Smooth muscle cell of bladder (primary cell): ENCODE measurements at places on chromosomes 2 and 18. TPM values are rescaled to one million over a fixed set of nuclear protein-coding genes. Genes with fewer than 3 reads are reported as not detected.

Gene STAM2
- total RNA-seq = 31.3 and 38.2 TPM in 2 replicates

Gene CDK5R2
- total RNA-seq = under 0.01 TPM in 1 of 2 replicates, not detected in the other

Gene IL36G
- total RNA-seq = not detected in 2 replicates

Gene MOGAT1
- total RNA-seq = not detected in 2 replicates

Gene TRAK2
- 32.4 and 36.8 TPM in 2 replicates for total RNA-seq

Gene RAB27B
- total RNA-seq = 23.0 and 30.2 TPM in 2 replicates

Gene PDIA6
- total RNA-seq = 485 and 629 TPM in 2 replicates

Gene EXOC6B
- total RNA-seq = 21.2 and 26.7 TPM in 2 replicates

Gene IL18R1
- total RNA-seq = 0.85 and 1.5 TPM in 2 replicates

Gene MBP
- total RNA-seq = 13.2 and 43.8 TPM in 2 replicates

Gene COLEC12
- total RNA-seq = 29.0 and 79.5 TPM in 2 replicates

Gene ACTR3
- total RNA-seq = 143 and 198 TPM in 2 replicates

Gene IL1F10
- total RNA-seq = not detected in 2 replicates

Gene MAP3K19
- total RNA-seq = not detected in 2 replicates

Gene CTDSP1
- 41.2 and 56.1 TPM in 2 replicates for total RNA-seq
